GM04503 (cell line): ENCODE measurements at places on chromosomes 6 and 20.

DNA sequence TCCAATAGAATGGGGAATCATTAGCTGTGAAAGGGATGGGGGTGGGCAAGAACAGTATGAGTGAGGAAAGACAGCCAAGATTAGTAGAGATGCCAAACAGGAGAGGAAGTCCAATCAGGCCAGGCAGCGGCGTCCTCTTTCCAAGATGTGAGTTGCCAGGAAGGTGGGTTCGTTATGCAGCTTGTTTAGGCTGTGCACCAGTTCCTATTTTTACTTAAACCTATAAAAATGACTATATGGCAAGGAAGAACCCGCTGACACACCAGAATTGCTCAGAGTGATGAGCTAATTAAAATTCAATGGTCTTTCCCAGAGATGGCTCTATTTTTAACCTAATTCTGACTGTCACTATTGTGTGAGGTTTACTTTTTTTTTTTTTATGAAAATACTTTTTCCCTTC is 88.2 kb downstream of the SLC22A23 start:
- DNase-seq, result no peak

DNA sequence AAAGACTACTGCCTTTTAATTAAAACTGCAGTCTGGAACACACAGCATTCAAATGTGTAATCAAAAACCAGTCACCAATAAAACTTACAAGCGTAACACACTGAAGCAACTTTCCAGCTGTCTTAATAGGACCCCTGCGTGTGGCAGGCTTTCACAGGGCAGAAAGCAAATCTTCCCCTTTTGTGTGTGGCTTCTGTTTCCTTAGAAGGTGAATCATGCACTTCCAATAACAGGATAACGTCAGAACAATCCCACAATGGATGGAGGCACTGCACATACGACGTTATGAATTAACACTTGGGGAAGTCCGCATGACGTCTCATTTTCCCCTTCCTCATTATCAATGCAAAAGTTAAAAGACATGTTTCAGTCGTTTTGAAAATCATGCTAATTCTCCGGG is 44.8 kb downstream of the INSM1 start:
- DNase-seq, result no peak

DNA sequence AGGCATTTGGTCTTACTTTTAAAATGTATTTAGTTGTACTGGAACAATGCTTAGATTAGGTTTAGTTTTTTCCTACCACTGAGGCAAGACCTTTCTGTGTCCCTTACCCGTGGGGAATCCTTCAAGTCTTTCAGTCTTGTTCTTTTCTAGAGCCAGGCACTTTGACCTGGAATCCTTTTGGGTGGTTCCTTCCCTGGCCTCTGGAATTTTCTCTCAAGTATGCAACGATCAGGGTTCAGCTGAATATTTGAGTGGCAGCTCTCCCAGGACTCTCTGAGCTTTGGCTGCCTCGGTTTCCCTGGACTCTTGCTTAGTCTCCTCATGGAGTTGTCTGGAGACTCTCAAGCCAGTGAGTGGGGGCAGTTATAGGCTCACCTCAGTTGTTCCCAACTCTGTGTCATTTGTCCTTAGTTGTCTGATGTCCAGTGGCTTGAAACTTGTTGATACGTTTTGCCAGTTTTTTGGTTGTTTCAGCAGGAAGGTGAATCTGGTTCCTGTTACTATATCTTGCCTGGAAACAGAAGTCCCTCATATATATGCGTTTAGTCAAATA is 118.1 kb downstream of the QKI start:
- no peak for DNase-seq

GRCh38 chr20:3739054-3739925 is 6.8 kb downstream of the HSPA12B start:
- no peak for DNase-seq

GRCh38 chr20:10640897-10641296 is 32.9 kb downstream of the JAG1 start:
- DNase-seq, result no peak

- DNase-seq, result no peak
Observed at GRCh38 chr6:6612308-6612707, 23.8 kb downstream of the LY86 start.

GRCh38 chr6:44161997-44162338 is 3.3 kb downstream of the CAPN11 start:
- no peak for DNase-seq

- DNase-seq, result no peak
Observed at GRCh38 chr6:5271926-5272325, 10.6 kb downstream of the FARS2 start.

GRCh38 chr6:27406085-27406484 is 17.5 kb downstream of the ZNF391 start:
- DNase-seq, result no peak

DNA sequence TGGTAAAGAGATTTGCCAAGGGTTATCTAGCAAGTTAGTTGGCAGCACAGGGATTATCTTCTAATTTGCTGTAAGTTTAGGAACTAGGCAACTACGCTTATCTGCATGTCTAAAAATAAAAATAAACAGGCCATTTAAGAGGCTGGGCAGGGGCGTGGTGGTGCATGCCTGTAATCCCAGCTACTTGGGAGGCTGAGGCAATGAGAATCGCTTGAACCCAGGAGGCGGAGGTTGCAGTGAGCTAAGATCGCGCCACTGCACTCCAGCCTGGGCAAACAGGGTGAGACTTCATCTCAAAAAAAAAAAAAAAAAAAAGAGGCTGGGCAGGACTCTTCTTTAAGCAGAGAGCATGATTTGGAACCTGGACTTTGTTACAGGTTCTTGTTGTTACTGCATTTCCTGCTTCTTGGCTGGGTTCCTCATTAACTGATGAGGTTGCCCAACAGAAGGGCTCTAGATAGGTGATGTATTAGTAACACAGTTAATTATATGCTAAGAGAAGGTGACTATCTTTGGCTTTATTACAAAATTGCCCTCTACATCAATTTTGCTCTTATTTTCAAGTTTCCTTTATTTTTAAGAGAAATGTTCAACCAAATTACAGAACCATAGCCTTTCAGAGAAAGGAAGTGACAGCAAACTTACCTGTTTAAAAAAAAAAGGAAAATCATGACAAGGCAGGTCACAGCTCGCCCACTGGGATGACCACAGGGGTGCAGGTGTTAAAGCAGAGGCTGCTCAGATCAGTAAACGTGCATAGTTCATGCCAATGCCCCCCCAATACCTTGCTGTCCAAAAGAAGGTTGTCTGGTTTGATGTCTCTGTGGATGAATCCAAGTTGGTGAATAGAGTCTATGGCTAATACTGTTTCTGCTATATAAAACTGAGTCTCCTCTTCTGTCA is 32.5 kb downstream of the STK38 start:
- no peak for DNase-seq

- peak; percentile 21 for DNase-seq
Observed at GRCh38 chr20:35447082-35447789, 8.2 kb upstream of the CEP250 start.

- DNase-seq, result no peak
Observed at GRCh38 chr6:1796706-1797529, 187.2 kb downstream of the FOXC1 start.

- no peak for DNase-seq
Observed at GRCh38 chr6:157091243-157091642, 232.1 kb downstream of the TMEM242 start.

- DNase-seq, result no peak
Observed at GRCh38 chr20:63372971-63373885, 12.1 kb upstream of the CHRNA4 start.

- DNase-seq, result no peak
Observed at GRCh38 chr6:13560651-13561044, 13.8 kb upstream of the SIRT5 start.

- no peak for DNase-seq
Observed at GRCh38 chr6:30520522-30520921, 31.2 kb downstream of the HLA-E start.

DNA sequence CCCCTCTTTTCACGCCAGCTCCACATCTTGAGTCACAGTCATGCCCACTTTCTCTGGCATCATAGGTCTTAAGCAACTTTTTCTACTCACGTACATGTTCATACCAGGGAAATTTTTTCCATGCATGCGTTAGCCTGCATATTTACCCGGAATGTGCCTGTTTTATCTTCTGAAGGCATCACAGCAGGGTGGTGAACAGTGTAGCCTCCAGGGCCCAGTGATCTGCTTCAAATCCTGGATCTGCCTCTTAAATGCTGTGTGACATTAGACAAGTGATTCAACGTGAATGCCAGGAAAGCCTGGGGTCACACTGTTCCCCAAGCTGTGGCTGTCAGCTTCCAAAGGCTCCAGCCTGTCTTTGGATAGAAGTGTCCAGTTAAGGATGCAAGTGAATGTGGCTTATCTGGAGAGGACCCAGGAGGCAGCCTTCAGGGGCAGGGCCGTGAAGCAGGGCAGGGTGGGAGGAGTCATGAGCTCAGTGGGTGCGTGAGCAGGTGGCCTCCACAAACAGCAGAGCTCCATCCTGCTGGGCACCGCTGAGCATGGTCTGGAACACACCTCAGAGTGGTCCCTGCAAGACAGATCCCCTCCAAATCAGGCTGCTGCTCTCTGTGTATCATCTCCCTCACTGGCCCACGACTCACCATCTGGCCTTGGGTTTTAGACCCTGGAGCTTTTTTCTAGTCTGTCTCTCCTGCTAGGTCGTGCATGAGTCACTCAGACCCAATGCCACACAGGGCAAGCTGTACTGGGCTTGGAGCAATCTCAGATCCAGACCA is 30.4 kb upstream of the CD93 start:
- peak; percentile 11 for DNase-seq

GRCh38 chr6:145147981-145148749 is 587.2 kb downstream of the EPM2A start:
- DNase-seq, result peak; percentile 38

GRCh38 chr6:31651602-31652191 is 764 bp downstream of the BAG6 start:
- DNase-seq, result no peak

- peak; percentile 16 for DNase-seq
Observed at GRCh38 chr6:116127771-116128493, 2.0 kb upstream of the COL10A1 start.

DNA sequence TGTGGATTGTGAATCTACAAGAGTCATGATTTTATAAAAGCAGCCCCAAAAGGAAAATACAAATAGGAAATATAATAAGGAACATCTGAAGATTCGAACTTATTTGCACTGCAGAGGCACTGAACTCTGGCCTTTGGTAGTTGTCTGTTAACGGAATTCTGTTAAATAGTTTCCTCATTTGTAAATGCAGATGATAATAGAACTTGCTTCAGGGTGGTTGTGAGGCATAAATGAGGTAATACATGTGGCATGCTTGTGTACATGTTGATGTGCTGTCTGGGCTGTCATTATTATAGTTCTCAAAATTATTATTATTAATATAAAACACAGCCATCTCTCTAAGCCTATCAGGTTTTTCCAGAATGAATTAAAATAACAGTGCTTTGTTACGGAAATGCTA is 302.0 kb downstream of the NRN1 start:
- DNase-seq, result no peak

- DNase-seq, result no peak
Observed at GRCh38 chr6:53803081-53803860, 8.5 kb downstream of the LRRC1 start.

DNA sequence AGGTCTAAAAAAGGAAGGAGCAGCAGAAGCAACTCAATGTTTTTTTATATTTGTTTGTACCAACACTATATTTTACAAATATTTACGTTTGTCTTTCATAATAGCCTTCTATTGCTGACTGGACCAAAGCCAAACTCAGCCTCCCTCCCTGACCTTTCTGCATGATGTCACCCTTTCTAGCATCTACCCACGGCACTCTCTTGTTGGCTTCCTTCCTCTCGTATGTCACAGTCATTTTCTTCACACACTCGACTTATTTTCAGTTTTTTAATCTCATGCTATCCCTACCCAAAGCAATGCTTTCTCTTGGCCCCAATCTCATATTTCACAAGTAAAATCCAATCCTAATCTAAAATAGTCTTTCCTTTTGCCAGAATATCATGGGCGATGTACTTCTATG is 16.3 kb upstream of the FAM8A1 start:
- DNase-seq, result no peak

GRCh38 chr20:56629464-56630085 is 469 bp downstream of the TFAP2C start:
- no peak for DNase-seq

- DNase-seq, result no peak
Observed at GRCh38 chr6:52908526-52908925, 972 bp downstream of the GSTA3 start.

- no peak for DNase-seq
Observed at GRCh38 chr6:77470983-77471382, 7.7 kb upstream of the HTR1B start.

DNA sequence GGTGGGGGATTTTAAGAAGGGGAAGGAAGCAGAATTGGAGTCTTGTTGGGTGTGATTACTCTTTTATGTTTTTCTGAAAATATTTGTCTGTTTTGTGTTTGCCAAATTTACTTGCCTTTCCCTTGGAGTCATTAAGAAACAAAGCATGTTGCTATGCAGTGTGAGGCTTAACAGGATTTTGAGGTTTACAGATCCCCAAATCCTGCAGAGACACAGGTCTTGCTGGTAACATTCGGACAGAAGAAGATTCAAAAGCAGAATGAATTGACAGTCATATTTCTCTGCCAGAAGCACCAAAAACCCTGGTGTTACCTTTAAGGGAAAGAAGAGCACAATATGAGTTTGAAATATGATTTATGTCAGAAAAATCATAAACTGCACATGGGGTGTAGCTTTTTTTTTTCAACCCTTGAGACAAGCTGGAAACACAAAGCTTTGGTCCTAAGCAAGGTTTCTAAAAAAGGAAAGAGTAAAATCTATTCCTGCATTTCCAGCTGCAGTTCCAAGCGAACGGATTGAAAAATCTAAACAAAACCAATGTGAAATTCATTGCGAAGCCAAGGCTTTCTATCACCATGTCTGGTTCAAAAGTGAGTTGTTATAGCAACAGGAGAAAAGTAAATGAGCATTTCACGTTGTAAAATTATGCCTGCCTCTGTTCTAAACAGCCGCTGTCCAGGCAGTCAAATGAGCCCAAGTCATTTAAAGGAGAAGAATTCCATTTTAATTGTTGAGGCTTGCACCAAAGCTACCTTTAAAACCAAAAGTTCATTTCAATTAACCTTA is 358.9 kb upstream of the SASH1 start:
- no peak for DNase-seq

GRCh38 chr6:77038807-77039206 is 424.5 kb downstream of the HTR1B start:
- peak; percentile 32 for DNase-seq

GRCh38 chr6:116106146-116106545 is 5.5 kb downstream of the NT5DC1 start:
- no peak for DNase-seq

GRCh38 chr6:8481727-8482126 is 46.4 kb upstream of the SLC35B3 start:
- DNase-seq, result no peak

DNA sequence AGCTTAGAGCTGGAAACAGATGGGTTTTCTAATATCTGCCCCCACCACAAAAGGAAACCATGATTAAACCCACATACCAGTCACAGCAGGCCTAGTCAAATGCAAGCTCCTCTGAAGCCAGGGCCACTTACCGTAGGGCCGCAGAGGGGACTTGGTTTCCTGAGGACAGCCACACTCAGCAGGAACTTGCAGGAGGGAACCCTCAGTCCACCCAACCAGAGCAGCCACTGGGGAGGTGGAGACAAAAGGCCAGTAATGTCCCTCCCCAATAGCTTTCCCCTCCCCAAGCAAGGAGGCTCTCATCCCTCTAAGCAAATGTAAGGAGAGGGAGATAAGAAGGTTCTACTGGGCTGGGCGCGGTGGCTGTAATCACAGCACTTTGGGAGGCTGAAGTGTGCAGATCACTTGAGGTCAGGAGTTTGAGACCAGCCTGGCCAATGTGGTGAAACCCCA is 384.4 kb upstream of the JARID2 start:
- no peak for DNase-seq

- no peak for DNase-seq
Observed at GRCh38 chr6:105116150-105116549, 63.7 kb downstream of the POPDC3 start.
